ENCODE measurements at places on chromosomes 16 and 17.

GRCh38 chr16:65111306-65111705, 10.6 kb downstream of the CDH11 start:
- no peak for DNase-seq

DNA sequence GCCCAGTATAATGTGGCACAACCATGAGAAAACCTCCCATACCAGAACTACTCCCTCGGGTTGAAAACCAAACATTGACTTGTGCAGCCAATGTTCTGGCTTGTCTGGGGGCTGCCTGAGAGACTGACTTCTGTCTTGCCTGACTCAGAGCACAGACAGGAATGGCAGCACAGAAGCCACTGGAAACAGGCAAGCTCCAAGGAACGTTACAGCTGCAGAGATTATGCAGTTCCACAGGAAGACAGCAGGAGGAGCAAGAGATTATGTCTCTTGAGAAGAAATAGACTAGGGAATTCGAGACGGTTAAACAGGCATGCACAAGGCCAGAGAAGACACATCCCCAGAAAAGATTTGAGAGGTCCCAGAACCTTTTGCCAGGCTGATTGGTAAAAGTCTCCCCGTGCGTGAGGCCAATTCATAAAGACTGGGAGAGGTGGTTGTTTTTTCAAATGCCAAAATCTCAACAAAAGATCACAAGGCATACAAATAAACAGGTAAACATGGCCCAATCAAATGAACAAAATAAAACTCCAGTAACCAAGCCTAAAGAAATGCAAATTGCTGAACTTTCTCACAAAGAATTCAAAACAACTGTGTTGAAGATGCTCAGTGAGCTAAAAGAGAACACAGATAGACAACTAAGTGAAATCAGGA, 90.6 kb upstream of the CDH5 start:
- peak; percentile 50 for DNase-seq

DNA sequence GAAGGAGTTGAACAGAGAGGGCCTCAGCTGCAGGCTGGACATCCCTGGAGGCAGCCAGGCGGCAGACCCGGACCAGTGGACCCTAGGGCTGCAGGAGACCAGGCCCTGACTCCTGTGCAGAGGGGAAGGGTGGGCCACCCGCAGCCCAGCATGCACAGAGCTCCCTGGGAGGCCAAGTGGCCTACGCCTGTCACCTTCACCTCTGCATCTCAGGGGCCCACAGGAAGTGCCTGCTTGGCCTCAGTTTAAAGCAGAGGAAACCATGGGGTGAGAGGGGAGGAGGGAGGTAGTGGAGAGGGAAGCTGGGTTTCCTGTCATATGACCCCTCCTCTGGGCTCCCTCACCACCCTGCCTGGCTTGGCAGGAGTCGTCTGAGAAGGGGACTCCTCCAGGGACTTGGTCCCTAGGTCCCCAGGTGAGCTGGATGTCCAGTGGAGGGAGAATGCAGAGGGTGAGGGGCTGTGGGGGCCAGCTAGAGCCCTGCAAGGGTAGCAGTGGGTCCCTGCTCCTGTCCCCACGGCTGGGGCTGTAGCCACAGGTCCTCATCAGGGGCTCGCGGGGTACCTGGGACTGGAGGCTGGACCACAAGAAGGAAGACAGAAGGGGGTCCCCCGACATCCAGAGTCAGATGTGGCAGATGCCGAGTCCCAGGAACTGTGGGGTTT, at the start of gene TMC8:
Gene TMC8, plus strand, starts transcription at position 335 of the 665 bp plus-strand sequence. CDS start 818 bp downstream, outside the sequence.
- no peak for DNase-seq

DNA sequence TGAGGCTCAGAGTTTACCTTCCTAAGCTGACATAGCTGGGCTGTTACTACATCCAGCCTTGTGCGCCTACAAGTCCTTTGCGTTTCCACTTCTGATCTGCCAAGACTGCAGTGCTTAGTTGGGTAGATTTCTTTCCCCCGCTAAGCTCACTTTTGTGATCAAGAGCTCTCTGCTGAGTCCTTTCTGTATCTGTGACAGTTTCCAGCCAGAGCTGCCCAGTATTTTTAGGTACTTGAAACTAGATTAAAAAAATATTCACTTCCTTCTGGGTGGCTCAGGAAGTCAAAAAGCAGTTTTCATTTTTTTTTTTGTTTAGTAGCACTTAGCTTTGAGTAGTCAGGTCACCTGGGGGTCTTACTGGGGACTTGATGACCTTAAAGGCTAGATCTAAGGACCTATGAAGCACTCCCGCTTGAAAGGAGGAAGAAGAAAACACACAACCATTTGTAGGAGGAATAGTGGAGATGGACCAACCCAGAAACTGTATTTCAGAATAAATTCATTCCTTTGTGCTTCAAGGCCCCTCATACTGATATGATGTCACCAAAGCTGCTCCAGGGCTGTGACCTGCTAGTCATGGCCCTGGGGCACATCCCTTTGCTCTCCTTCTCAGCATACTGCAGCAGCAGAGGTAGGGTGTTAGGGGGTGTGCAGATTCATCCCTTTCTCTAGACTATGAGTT, 75.6 kb upstream of the HNF1B start:
- DNase-seq, result no peak

DNA sequence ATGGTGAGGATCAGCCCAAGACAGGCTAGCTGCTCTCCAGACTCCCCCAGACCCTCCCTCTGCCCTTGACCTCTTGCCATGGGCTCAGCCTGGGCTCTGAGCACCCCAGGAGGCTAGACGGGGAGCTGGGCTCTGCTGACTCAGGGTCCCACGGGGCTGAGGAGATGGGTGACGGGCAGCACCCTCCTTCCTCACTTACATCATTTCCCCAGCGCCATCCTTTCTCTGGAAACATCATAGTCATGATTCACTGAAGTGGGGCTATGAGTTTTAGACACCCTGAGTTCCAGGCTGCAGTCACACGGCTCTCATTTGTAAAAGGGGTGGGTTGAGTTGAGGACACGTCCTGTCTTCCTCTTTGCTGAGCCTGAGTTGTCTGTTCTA, 3.0 kb upstream of the ITGAX start:
- no peak for DNase-seq

DNA sequence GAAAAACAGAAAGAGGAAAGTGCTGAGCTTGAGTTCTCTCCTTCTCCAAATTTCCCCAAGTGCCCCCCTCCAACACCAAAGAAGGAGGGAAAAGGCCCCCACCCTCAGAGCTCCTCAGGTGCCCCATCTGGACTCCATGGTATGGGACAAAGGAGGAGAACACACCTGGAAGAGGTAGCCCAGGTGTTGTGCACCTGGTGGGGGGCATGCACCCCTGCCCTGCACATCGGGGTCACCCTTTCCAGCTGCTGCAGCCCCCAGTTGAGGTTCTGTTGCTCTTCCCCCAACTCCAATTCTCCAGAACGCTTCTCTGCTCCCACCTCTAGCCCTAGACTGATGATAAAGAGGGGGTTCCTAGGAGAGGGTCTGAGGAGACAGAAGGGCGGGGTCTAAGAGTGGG, 3.0 kb upstream of the COL1A1 start:
- DNase-seq, result no peak

GRCh38 chr16:82788225-82788624, 161.5 kb downstream of the CDH13 start:
- DNase-seq, result no peak

DNA sequence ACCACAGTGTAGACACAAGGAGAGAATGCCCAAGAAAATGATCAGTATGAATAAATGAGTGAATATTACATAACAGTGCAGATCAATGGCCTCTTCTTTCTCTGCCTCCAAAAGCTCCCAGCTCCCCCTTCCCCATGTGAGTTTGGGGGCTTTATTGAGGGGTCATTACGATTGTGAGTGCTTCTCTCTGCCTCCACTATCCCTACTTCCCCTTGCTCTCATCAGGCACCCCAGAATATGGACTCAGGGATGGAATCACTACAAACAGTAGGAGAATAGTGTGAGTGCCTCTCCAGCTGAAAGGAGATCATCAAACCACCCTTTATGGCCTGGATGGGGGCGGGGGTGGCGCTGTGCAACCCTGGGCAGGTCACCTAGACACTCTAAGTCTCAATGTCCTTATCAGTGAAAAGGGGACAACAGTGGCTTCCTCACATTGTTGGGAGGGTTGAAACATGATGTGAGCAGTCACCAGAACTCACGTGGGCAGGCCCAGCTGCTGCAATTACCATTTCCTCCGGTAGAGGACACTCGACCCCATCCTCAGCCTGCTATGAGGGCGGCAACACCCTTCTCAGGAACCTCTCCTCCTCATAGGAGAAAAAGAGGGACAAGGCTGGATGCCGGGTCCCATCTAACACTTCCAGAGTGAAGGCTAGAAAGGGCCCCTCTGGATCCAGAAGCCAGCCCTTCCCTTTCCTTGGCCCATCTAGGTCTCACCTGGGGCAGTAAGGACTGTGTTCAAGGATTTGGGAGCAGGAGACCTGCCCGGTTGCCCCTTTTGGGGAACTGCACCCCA, 2.1 kb upstream of the EPOP start:
- DNase-seq, result peak; percentile 62

- DNase-seq, result peak; percentile 13
These were observed at the start of gene ACSM3 for GRCh38 chr16:20763461-20764232. ACSM3 (plus strand) TSS chr16:20764014; CDS start chr16:20770035, 6,021 bp downstream.

- peak; percentile 19 for DNase-seq
These were observed 356.4 kb upstream of the TOM1L1 start for GRCh38 chr17:54544249-54544648.

- DNase-seq, result peak; percentile 48
These were observed 119.2 kb downstream of the PCTP start for GRCh38 chr17:55870044-55870443.

DNA sequence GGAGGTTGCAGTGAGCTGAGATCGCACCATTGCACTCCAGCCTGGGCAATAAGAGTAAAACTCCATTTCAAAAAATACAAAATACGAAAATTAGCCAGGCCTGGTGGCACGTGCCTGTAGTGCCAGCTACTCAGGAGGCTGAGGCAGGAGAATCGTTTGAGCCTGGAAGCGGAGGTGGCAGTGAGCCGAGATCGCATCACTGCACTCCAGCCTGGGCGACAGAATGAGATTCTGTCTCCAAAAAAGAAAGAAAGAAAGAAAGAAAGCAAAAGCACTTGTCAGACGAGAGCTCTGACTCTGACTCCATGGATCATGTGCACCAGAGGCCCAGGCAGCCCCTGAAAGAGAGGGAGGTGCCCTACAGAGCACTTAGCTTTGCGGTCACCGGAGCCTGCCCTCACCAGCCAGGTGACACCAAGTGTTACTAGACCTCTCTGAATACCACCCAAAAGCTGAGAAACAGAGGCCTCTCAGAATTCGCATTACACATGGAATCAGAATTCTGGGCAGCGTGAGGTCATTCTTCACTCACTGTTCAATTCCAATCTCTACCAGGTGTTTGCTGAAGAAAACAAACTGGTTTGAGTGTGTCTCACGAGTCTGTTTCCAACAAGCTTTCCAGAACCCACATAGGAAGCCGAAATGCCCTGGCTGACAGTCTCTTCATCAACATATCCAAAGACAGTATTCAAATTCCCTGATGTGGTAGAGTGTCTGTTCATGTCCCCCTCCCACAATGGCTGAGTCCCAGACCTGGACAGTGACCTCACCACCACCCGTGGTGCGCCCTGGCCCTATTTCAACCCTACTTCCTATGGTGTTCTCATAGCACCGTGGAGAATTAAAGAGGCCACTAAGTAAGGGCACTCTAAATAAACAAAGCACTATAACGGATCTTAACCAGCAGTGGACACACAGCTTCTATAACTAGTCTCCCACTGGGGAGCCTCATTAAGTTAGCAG, 1.5 kb downstream of the FLCN start:
- DNase-seq, result no peak

- DNase-seq, result no peak
These were observed 401.0 kb downstream of the HS3ST3B1 start for GRCh38 chr17:14701886-14702285.
